ENCODE measurements at places on chromosomes 11 and 22.

DNA sequence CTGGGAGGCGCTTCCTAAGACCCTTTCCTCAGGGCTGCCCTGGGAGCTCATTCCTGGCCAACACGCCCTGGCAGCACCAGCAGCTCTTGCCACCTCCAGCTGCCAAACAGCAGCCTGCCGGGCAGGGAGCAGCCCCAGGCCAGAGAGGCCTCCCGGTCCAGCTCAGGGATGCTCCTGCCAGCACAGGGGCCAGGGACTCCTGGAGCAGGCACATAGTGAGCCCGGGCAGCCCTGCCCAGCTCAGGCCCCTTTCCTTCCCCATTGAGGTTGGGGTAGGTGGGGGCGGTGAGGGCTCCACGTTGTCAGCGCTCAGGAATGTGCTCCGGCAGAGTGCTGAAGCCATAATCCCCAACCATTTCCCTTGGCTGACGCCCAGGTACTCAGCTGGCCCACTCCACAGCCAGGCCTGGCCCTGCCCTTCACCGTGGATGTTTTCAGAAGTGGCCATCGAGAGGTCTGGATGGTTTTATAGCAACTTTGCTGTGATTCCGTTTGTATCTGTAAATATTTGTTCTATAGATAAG, 7.6 kb downstream of the SLC39A13 start:
- no peak for DNase-seq

DNA sequence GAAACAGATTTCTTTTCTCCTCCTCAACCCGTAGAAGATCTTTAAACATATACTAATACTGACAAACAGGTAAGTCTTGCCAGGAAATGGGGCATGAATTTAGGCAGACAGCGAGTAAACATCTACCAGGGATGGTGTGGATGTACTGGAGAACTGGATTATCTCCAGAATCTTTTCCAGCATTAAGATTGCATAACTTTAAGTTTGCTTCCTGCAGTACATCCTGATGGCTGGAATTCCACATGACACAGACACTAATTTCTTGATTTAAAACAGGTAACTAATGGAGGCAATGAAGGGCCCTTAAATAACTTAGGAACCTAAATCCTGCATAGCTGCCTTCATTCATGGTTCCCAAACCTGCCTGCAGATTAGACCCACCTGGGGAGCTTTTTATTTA, 40.7 kb downstream of the JHY start:
- DNase-seq: no peak

GRCh38 chr11:132346558-132347148, 976.2 kb downstream of the NTM start:
- DNase-seq: no peak

DNA sequence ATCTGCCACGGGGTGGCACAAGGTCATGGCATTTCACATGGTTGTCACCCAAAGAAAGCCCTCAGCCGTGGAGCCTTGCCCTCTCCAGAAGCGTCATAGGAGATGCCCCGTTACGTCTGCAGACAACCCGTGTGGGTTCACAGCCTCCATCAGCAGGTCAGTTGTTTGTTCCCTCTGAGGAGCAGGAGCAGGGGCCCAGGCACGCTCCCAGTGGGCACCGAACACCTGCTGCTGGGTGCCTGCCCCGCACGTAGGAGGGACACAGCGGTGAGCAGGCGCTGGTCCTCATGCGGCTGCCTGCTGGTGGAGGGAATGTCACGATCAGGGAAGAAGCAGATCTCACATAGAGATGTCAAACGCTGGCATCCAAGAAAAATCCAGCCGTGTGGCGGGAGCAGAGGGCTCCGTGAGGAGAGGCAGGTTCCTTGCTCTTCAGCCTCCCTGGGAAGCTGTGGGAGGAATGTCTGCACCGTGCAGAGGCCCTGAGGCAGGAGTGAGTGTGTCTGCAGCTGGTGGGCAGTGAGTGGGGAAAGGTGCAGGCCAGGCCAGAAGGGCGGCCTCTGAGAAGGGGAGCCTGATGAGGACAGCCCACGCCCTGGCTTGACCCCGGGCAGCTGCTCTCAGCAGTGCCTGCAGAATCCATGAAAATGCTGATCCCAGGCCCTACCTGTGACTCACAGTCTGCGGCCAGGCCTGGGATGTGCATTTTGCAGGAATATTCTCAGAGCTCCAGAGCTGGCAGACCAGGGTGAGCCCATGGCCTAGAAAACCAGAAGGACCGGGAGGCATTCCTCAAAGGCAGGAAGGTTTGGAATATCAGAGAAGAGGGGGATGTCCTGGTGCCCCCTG, 36.4 kb upstream of the TH start:
- no peak for DNase-seq

DNA sequence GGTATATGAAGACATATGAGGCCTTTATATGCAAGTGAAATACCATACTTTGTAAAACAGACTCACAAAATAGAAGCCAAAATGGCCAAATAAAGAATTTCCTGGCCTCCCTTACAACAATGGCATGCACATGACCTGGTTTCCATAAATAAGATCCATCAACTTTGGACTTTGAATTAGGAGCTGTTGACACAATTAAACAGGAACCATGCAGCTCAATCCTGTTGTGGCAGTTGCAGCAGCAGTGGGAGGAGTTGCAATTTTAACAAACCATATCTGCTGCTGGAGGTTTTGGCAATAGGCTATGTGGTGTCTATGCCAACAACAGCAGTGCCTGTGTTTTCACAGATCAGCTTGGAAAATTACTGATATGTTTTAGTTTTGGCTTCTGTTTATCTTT, 818.6 kb downstream of the FAM181B start:
- DNase-seq: no peak

- no peak for DNase-seq
Measured at GRCh38 chr22:39185601-39186012, 33.1 kb upstream of the CBX7 start.
